ENCODE measurements at places on chromosomes 7 and 10.

- peak; percentile 18 for DNase-seq
Measured at GRCh38 chr7:99949645-99950228, 20.3 kb upstream of the GJC3 start.

GRCh38 chr7:30524545-30524944 lies 19.9 kb upstream of the GGCT start:
- DNase-seq = no peak

DNA sequence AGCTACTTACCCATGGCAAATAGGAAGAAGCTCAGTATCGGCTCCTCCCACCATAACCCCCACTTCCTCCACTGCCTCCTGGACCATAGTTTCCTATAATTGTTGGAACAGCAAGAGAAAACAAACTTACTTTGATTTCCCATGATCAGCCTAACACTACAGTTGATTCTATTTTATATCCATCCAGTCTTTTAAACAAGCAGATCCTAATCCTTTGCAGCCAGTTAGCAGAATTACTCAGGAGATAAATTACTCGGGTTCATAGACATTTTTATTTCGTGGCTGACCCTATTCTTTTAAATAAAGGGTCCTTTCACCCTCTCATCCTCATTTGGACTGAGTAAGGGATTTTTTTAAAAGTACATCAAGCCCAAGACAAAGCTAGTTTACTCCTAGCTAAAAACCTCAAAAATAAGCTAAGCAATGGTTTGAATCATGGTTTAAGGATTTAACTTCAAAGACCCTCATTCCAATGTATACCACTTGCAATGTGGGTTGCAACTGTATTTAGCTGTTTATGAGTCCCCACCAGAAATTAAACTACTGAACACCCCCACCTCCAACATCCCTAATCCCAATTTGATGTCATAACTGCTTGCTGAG lies 8.0 kb downstream of the HNRNPA2B1 start:
- peak; percentile 45 for DNase-seq

DNA sequence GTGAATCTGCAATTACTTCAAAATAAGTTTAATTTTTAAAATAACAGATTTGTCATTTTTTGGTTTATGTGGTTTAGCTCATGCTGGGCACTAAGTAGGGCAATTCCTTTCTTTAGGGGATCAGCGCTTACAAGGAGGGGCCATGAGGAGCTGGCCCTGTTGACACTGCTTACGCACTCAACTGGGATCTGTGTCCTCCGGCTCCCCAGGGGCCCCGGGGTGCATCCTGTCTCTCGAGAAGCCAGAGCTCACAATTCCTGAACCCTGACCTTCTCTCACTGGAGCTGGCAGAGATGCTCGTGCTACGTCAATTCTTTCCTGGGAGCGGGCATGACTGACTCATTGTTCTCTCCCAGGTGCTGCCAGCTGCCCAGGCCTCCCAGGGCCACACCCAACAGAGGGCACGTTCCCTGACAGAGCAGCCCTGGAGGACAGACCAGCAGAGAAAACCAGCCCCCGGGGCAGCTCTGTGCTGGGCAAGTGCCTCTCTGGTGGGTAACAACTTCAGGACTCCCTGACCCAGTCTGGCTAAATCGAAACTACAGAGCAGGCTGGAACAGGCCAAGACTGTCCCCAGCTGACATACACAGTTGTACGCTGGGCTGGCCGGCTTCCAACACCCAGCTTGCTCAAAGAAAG lies 36.8 kb downstream of the CTBP2 start:
- no peak for DNase-seq

DNA sequence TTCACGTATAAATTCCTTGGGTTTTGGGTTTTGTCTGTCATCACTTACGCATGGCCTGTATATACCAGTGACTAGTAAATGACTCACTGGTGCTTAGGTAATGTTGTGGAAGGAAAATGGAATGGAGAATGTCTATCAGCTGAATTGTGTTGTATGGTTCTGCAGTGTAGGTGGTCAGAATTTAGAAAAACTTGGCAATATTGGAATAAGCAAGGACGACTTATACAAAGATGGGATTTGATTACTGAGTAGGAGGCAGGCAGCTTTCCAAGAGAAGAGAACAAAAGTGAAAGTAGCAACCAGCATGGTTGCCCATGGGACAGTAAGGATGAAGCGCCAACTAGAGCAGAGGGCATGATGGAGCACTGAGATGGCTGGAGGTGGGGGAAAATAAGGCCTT lies 168.6 kb upstream of the CSTF2T start:
- no peak for DNase-seq

- DNase-seq = no peak
Measured at GRCh38 chr10:120949609-120950031, 98.5 kb downstream of the WDR11 start.

- no peak for DNase-seq
Measured at GRCh38 chr10:70891627-70892026, 3.3 kb upstream of the PCBD1 start.

DNA sequence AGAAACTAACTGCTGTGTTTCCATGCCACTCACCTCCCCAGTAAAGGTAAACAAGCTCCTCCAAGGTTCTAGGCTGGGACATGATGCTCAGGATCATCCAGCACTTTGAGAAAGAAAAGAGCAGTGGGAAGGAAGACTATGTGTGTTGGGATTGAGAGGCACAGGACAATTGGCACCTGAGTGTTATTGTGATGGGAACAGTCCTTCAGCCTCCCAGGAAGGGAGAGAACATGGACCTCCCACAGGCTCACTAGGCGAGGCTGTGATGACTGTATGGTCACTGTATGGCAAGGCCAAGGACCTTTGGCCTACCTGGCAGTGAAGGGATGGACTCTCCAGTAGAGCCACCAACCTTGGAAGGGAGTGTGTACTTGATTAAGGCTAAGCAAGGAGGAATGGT lies 123.2 kb upstream of the UNC5B start:
- no peak for DNase-seq

- no peak for DNase-seq
Measured at GRCh38 chr7:1112625-1113547, 25.0 kb downstream of the GPER1 start.

DNA sequence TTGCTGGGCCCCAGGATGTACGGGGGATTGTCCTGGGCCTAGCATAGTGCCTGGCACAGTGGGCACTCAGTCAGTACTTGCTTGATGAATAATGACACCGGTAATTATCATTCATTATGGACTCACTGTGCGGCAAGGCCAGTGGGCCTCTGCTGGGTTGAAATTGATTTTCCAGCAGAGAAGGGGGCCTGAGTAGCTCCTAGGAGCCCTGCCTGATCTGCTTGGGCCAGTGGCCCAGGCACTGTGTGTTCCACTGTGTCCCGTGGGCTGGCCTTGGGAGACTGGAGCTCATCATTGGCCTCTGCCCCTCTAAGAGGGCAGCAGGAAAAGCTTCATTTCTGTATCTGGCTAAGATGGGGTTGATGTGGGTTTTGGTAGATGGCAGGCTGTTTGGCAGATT lies 1.4 kb downstream of the CHST3 start:
- DNase-seq = no peak

GRCh38 chr7:45567713-45568112 lies 6.5 kb upstream of the ADCY1 start:
- DNase-seq = no peak

DNA sequence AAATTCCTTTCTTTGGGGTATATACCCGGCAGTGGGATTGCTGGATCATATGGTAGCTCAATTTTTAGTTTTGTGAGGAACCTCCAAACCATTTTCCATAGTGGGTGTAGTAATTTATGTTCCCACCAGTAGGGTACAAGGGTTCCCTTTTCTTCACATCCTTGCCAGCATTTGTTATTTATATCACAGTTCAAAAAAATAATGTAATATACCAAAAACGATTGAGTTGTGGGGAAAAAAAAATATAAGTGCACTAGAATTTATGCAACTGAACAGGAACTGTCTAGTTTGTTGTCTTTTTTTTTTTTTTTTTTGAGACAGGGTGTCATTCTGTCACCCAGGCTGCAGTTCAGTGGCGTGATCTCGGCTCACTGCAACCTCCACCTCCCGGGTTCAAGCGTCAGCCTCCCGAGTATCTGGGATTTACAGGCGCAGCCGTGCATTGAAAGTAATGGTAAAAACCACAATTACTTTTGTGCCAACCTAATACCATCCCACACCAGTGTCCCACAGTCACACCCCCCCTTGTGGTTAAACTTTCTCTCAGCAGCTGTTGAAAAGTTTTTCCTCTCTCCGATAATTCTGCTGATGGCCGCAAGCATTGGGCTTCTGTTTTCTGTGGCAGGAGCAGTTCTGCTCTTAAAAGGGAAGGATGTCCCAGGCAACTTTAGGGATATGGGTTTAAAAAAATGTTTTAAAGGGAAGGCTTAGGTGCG lies 6.8 kb upstream of the LAT2 start:
- DNase-seq = peak; percentile 77
